ENCODE measurements at places on chromosomes 5 and 9.
A peak's percentile ranks its signal among the peaks of the same experiment; 100 is the strongest.

GRCh38 chr9:121472446-121472845 is 27.2 kb downstream of the GGTA1 start:
- no peak for DNase-seq

GRCh38 chr9:109779711-109780452 is at the start of gene PALM2AKAP2:
TSS of gene PALM2AKAP2 (plus strand) at chr9:109780198. CDS start at chr9:109780489, 291 bp downstream.
- DNase-seq = peak; percentile 63

DNA sequence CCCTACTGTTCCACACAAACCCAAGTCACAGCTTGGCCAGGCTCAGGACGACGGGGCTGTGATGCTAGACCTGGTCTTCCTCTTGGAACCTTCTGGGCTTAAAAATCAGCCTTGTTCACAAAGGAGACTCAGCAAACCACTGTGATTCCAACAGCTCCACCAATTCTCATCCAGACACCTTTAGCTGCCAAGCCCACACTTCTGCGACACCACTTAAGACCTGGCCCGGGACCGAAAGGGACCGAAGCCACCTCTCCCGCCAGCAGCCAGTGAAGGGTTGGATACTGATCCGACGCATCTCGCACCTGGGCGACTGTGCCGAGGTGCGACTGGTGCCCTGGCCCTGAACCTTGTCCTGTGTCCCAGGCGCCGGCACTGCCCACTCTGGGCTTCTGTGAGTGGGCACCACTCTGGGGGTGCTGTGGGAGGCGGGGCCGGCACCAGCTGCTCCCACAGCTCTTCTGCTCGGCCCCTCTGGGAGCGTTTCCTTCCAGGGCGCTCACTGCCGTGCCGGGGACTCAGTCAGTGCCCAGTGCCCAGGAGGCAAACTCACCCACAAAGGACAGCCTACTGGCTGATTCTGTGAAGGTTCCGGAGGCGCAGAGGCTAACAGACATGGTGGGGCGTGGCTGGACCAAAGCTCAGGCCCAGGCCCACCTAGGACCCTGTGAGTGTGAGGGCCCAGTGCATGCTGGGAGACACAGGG is 50.9 kb downstream of the EXD3 start:
- DNase-seq = no peak

GRCh38 chr9:130805510-130806326 is 29.3 kb upstream of the ABL1 start:
- DNase-seq = no peak

DNA sequence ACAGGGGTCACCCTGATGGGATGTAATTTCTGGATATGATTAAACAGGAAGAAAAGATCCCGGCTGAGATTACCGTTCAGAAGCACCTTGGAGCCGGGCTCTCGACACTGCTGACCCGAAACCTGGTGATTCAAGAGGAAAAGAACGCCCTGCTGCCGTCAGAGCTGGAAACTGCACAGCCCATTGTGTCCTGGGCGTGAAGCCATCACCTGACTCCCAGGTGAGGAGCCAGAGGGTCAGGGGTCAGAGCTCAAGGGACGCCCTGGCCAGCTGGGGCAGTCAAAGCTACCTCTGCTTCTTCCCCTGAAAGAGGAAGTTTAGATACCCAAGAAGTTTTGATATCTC is 17.8 kb upstream of the SLC12A7 start:
- DNase-seq = no peak
